ENCODE measurements at places on chromosomes 6 and 20. TPM values are rescaled to one million over a fixed set of nuclear protein-coding genes. Genes with fewer than 3 reads are reported as not detected.
A peak's percentile ranks its signal among the peaks of the same experiment; 100 is the strongest.

Gene TCP11
- not detected for total RNA-seq

GRCh38 chr6:156617376-156617775 is 159.8 kb upstream of the ARID1B start:
- DNase-seq = no peak

- DNase-seq = no peak
Measured at GRCh38 chr6:129733290-129733689, 23.3 kb upstream of the ARHGAP18 start.

- peak; percentile 32 for DNase-seq
Measured at GRCh38 chr6:14270925-14271788, 153.6 kb downstream of the CD83 start.

DNA sequence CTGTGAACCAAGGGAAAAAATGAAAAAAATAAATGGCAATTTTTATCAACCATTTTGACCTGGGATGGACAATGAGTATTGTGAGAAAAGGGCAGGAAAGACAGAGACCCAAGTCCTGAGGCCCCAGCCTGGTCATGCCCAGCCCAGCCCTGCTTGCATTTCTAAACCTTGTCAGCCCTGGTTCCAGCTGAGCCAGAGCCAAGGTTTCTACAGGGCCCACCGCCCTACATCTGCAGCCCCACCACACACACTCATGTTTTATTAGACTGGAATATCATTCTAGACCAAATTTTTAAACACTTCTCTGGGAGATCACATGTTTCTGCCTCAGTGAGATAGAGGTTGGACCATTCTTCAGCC is 667 bp upstream of the CST9L start:
- DNase-seq = no peak

Data from H1 (cell line).